ENCODE measurements at places on chromosomes 6 and 20. TPM values are rescaled to one million over a fixed set of nuclear protein-coding genes. Genes with fewer than 3 reads are reported as not detected.

DNA sequence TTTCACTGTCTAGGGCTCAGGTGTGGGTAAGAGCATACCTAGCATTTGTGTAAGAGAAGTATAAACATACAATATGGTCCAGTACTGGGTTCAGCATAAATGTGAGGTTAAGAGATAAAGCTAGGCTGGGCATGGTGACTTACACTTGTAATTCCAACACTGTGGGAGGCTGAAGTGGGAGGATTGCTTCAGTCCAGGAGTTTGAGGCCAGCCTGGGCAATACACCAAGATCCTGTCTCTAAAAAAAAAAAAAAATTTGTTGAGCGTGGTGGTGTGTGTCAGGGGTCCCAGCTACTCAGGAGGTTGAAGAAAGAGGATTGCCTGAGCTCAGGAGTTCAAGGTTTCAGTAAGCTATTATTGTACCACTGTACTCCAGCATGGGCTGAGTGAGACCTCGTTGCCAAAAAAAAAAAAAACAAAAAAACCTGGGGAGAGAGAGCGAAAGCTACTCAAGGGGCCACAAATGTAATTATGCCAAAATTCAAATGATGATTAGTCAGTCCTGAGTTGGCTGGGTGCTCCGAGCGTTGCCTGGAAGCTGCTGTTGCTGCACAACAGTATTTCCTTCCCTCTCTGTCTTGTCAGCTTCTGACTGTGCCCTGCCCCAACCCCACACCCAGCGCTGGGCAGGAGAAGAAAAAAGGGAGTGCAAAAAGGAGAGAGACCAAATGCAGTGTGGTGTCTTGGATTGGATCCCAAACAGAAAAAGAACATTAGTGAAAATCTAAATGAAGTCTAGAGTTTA lies 24.0 kb downstream of the CMTR1 start:
- H3K4me3 ChIP-seq, result no peak overlapping the region
- H3K36me3 ChIP-seq, result peaks cover 72% of the 10 kb centered on the region
- no peak overlapping the region for H3K27ac ChIP-seq
- H3K27me3 ChIP-seq, result no peaks in the 10 kb centered on the region
- DNase-seq, result no peak

DNA sequence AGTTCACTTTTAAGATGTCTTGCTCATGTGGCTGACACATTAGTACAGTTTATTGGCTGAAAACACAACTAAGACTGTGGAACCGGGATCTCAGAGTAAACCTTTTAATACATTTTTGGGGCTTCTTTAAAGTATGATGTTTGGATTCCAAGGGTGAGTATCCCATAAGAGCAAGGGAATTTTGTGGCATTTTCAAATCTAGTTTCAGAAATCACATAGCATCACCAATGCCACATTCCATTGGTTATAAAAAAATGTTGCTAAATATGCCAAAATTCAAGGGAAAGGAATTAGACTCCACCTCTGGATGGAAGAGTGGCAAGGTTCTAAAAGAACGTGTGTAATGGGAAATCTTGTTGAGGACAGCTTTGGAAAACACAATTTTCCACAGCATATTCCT lies 338.6 kb downstream of the COL12A1 start:
- H3K27me3 ChIP-seq, result no peaks in the 10 kb centered on the region
- H3K36me3 ChIP-seq, result no peaks in the 10 kb centered on the region
- no peaks in the 10 kb centered on the region for H3K4me1 ChIP-seq
- no peak for DNase-seq

GRCh38 chr6:147859071-147859470 lies 350.6 kb downstream of the SAMD5 start:
- H3K36me3 ChIP-seq, result no peaks in the 10 kb centered on the region
- no peak overlapping the region for H3K27ac ChIP-seq
- no peaks in the 10 kb centered on the region for H3K4me1 ChIP-seq
- DNase-seq, result no peak
- H3K4me3 ChIP-seq, result no peak overlapping the region

- no peak overlapping the region for H3K27ac ChIP-seq
- no peak for DNase-seq
- H3K36me3 ChIP-seq, result no peaks in the 10 kb centered on the region
These were observed 94.7 kb downstream of the CLIC5 start for GRCh38 chr6:45920819-45921511.

DNA sequence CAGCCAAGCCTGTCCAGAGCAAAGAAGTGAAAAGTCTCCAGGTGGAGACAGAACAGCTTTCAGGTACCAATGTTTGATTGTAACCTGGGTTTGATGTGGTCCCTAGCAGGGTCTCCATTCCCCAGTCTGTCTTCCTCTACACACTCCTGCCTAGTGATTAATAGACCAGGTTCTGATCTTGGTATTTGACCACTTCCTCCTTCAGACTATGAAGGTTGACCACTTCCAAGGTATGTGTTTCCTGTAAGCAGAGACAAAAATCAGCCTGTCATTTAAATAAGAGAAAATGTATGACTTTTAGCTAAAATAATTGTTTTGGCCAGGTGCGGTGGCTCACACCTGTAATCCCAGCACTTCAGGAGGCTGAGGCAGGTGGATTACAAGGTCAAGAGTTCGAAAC lies 41.8 kb upstream of the TOP1 start:
- no peak for DNase-seq
- no peak overlapping the region for H3K4me3 ChIP-seq
- H3K4me1 ChIP-seq, result peaks cover 27% of the 10 kb centered on the region
- no peak overlapping the region for H3K27ac ChIP-seq
- no peaks in the 10 kb centered on the region for H3K36me3 ChIP-seq

DNA sequence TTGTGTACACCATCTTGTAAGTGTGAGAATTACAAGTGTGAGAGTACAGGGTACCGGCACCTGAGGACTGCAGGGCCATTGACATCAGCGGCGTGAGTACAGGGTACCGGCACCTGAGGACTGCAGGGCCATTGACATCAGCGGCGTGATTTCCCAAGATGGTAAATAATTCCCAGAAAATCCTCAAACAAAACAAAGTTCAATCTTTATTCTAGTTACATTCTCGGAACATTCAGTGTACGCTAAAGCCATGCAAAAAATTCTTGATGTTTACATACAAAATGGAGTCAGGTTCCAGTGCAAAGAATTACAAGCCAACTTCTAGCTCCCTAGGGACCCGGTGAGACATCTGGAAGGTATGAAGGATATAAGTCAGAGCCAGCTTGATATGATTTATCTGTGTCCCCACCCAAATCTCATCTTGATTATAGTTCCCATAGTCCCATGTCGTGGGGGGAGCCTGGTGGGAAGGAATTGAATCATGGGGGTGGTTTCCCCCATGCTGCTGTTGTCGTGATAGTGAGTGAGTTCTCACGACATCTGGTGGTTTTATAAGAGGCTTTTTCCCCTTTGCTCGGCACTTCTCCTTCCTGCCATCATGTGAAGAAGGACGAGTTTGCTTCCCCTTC lies 172.7 kb downstream of the TTLL2 start:
- no peaks in the 10 kb centered on the region for H3K27me3 ChIP-seq
- no peaks in the 10 kb centered on the region for H3K4me1 ChIP-seq
- DNase-seq, result no peak
- H3K36me3 ChIP-seq, result no peaks in the 10 kb centered on the region
- no peak overlapping the region for H3K4me3 ChIP-seq

DNA sequence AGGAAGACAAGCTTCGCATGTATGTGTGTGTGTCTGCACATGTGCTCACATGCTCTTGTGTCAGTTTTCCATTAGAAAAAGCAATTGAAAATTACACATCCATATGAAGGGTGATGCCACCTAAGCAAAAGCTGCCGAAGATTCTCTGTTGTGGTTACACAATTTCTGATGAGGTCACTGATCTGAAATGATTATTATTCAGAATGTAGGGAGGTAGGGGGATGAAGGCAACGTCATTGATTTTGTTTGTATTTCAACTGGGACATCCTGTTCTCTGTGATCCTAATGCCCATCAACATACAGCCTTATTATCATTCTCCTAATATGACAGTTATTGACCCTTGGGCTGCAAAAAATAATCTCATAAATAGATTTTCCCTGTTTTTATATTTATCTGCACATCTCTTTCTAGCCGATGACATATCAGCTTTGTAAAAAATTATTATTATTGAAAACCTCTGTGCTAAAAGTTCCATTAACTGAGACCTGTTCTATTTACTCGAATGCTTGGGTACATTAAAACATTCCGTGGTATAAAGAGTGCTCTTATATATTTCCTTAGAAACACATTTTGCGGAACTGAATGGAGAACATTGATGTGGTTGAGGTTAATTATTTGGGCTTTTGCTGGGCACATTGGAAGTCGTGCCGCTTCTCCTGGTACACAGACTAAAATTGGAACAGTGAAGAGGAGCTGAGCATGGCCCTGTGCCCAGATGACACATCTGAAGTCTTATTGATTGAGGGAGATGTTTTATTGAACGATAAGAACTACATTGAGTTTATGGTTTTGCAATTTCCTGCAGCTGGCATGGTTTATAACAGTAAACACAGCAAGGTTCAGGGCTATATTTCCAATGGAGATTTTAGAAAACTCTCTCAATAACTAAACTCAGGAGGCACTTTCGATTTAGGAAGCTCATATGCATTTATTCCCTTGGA lies 51.3 kb downstream of the ZNF831 start:
- H3K36me3 ChIP-seq, result peaks cover 42% of the 10 kb centered on the region
- H3K4me1 ChIP-seq, result no peaks in the 10 kb centered on the region
- DNase-seq, result no peak
- H3K27ac ChIP-seq, result no peak overlapping the region

DNA sequence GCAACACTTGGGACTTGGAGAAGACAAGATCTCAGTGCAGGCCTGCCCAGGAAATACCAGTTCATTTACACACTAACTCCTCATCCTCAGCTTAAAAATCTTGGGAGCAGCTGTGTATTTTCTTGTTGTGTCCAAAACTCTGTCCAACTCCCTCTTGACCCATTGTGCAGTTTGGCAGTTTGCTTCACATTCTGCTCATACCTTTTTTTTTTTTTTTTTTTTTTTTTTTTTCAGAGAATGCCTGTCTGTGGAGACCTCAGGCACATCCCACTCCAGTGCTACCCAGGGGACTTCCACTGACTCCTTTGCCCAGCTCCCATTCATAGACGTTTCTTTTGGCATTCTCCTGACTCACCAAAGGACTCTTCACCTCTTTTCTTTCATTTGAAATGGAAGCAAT lies 265.8 kb upstream of the TCF21 start:
- H3K4me3 ChIP-seq, result no peak overlapping the region
- no peaks in the 10 kb centered on the region for H3K27me3 ChIP-seq
- H3K4me1 ChIP-seq, result no peaks in the 10 kb centered on the region
- H3K36me3 ChIP-seq, result no peaks in the 10 kb centered on the region
- no peak for DNase-seq
- no peak overlapping the region for H3K27ac ChIP-seq

DNA sequence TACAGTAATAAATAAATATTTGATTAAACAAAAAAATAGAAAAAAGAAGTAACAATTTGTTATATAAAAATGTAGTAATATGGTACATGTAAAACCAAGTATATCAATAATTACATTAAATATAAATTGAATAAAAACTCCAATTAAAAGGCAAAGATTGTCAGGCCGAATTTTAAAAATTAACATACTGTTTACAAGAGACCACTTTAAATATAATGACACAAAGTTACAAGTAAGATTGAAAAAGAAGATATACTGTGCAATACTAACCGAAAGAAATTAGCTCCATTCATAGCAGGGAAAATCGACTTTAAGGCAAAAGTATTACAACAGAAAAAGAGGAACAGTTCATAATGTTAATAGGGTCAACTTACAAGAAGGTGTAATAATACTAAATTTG lies 571.5 kb upstream of the ARID1B start:
- no peak overlapping the region for H3K27ac ChIP-seq
- no peak overlapping the region for H3K4me3 ChIP-seq
- H3K4me1 ChIP-seq, result no peaks in the 10 kb centered on the region
- H3K36me3 ChIP-seq, result no peaks in the 10 kb centered on the region
- DNase-seq, result no peak
- no peaks in the 10 kb centered on the region for H3K27me3 ChIP-seq

DNA sequence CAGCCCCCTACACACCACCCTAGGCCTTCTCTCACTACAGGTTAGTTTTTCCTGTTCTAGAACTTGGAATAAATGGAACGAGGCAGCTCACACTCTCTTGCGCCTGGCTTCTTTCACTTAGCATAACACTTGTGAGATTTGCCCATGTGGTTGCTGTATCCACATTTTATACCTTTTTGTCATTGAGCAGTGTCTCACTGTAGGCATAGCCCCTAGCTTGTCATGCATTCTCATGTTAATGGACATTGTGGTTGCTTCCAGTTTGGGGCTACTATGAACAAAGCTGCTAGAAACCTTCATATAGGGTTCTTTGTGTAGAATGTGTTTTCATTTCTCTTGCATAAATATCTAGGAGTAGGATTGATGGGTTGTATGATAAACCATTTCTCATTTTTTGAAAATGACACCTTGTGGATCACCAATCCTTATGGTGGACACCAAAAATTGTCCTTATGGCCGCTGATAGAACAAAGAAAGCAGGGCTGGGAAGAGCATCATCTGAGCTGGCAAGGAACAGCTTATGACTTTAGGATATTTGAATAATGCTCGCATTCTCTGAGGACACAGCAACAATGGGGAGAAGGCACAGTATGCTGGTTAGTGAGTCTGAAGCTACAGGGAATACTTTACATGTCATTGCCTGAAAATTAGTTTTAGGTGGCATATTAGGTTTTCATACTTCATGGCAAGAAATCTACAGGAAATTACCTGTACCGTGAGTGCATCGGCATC lies 9.8 kb upstream of the SLC22A23 start:
- H3K36me3 ChIP-seq, result no peaks in the 10 kb centered on the region
- no peaks in the 10 kb centered on the region for H3K4me1 ChIP-seq
- H3K4me3 ChIP-seq, result no peak overlapping the region
- DNase-seq, result no peak
- H3K27me3 ChIP-seq, result no peaks in the 10 kb centered on the region
- H3K27ac ChIP-seq, result no peak overlapping the region

PSMB9 gene
- total RNA-seq, result 255 TPM

LIN28B gene
- total RNA-seq, result not detected

PCK1 gene
- total RNA-seq, result not detected

RAET1G gene
- not detected for total RNA-seq

ATP6V1G2 gene
- total RNA-seq, result 2.0 TPM

LGSN gene
- not detected for total RNA-seq

FOXF2 gene
- total RNA-seq, result not detected
